ENCODE measurements at places on chromosomes 13 and 19.

DNA sequence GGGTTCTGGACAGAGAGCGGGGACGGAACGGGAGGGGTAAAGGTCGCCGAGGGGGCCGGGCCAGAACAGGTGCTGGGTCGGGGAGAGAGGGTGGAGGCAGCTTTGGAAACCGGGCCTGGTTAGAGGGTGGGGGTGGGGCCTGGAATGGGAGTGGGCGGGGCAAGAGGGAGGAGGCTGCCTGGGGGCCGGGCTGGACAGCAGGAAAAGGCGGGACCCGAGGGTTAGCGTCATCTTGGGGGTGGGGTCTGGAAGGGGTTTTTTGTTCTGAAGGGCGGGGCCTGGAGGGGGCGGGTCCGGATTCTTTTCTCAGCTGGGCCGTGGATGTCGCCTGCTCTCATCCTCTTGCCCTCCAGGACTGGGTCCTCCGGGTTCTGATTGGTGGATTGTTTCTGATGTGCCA, 4.3 kb upstream of the ZNF813 start:
- DNase-seq, result no peak

DNA sequence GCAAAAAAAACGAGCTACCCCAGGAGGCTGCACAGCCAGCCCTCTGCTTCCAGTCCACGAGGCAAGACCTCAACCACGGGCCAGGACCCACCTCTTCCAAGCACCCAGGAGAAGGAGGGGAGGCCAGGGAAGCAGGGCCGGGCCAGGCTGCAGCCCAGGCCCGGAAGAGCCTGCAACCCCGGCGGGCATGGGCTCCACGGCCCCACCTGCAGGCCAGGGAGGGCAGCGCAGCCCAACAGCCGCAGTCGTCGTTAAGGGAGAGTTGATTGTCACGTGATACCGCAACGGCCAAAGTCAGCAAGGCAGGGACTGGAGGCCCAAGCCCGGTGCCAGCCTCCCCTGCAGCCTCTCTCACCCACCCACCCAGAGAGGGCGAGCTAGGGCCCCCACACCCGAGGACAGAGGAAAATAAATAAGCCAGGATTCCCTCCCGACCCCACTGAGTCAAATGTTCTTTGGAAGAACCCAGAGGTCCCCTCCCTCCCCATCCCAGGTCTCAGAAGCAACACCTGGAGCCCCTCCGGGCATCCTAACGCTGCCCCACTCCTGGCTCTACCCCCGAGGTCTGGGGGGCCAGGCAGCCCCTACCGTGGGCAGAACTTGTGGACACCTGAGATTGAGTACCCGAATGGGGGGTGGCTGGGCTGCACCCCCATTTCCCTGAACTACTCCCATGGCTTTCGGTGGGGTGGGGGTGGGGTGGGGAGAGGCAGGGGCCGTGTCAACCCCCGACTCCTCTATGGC, 5.2 kb upstream of the REXO1 start:
- DNase-seq, result peak; percentile 85

GRCh38 chr13:41413872-41414271, 43.5 kb upstream of the RGCC start:
- DNase-seq, result no peak

- no peak for DNase-seq
Observed at GRCh38 chr19:47896773-47897172, 10.7 kb upstream of the SULT2A1 start.

DNA sequence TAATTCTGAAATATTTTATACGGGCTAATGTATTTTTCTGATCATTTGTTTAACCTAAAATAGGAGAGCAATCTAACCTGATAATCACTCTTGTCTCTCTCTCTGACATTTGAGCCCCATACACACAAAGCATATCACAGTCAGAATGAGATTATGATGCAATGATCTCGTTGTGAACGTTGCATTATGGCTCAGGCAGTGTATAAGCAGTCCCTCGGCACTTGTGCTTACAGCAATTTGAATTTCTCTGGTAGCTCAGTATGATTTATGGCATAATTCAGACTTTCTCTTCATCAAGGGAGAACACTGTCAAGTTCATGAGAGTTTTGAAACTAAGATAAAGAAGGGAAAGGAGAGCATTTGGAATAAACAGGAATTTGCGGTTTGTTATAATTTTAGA, 256.1 kb downstream of the DACH1 start:
- peak; percentile 34 for DNase-seq

- no peak for DNase-seq
Observed at GRCh38 chr19:7521551-7522071, 813 bp upstream of the MCOLN1 start.

All from HEK293T (cell line).